ENCODE measurements at places on chromosomes 2 and 18.

GRCh38 chr2:62974999-62975398, 75.6 kb upstream of the OTX1 start:
- DNase-seq, result no peak

GRCh38 chr2:54402350-54402749, 53.8 kb upstream of the SPTBN1 start:
- no peak for DNase-seq

GRCh38 chr2:122737429-122738077, 982.1 kb downstream of the TSN start:
- no peak for DNase-seq

DNA sequence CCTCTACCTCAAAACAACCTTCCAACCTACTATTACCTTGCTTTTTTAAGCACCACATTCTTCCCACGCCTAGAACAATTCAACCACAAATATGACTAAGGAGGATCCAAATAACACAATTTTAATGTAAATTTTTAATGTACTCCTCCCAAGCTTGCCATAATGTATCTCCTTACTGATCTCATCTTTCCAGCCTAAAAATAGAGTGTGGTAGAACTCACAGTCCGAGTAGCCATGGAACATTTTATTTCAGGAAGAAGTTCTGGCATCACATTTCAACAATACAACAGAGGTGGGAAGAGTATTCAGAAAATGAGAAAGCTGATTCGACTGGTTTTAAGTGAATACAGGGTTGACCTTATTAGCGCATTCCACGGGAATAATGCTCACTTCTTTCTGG, 15.4 kb downstream of the FEZ2 start:
- no peak for DNase-seq

DNA sequence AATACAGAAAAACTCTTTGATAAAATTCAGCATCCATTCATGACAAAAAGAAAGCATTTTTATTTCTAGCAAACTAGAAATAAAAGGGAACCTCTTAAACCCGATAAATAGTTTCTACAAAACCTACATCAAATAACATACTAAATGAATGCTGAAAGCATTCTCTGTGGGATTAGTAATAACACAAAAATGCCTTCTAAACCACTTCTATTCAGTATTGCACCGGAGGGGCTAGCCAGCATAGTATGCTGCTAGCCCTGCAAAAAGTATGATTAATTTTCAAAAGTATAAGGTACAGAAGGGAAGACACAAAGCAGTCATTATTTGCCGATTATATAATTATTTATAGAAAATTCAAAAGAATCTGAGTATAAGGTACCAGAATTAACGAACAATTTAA, 145.2 kb downstream of the DTNB start:
- DNase-seq, result no peak

DNA sequence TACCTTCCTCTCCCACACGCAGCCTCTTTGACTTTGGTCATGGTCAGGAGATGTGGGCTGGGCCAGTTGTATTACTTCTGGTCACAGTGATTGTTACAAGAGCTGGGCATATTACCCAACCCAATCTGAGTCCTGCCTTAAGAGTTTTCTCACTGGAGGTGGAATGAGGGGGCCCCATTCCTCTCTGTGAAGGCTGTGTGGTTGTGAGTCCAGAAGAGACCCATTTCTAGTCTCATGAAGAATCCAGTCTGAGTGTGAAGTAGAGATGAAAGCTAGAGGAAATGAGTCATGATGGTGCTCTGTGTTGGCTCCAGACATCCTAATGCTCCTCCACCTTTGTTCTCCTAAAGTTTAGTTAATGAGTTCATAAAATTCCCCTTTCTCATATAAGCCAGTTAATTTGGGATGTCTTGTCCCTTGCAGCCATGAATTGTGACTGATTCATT, 50.8 kb upstream of the RASGRP3 start:
- no peak for DNase-seq

DNA sequence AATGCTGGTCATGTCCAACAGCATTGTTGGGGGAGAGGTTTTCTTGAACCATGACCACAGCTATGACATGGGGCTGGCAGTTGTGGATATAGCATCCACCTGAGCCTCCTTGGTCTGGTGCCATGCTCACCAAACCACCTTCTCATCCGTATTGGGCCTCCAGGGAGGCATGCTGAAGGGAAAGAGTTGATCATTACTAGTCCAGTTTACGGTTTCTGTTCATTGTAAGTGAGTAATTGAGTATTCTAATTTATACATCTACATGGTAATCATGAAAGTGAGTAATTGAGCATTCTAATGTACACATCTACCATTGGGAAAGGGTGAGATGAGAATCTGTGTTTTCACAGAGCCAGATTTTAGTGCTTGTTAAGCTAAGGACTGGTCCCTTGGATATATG, 6.8 kb downstream of the TMEM87B start:
- DNase-seq, result no peak

DNA sequence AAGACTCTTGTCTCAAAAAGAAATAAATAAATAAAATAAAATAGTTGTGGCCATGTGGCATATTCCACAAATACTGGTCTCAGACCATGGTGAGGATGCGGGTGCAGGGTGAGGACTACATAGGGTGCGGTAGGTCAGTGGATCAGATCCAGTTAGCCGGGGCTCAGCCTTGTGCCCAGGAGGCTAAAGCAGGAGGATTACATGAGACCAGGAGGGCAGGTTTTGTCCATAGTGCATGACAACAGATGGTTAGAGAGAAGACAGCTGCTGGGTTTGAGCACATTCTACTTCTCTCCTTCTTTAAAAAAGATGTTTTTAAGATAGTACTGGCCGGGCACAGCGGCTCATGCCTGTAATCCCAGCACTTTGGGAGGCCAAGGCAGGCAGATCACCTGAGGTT, 12.8 kb upstream of the PSD4 start:
- no peak for DNase-seq

GRCh38 chr2:239821694-239822075, 203.5 kb downstream of the NDUFA10 start:
- DNase-seq, result no peak

- no peak for DNase-seq
These were observed 229.5 kb upstream of the COPS8 start for GRCh38 chr2:236855866-236856847.

DNA sequence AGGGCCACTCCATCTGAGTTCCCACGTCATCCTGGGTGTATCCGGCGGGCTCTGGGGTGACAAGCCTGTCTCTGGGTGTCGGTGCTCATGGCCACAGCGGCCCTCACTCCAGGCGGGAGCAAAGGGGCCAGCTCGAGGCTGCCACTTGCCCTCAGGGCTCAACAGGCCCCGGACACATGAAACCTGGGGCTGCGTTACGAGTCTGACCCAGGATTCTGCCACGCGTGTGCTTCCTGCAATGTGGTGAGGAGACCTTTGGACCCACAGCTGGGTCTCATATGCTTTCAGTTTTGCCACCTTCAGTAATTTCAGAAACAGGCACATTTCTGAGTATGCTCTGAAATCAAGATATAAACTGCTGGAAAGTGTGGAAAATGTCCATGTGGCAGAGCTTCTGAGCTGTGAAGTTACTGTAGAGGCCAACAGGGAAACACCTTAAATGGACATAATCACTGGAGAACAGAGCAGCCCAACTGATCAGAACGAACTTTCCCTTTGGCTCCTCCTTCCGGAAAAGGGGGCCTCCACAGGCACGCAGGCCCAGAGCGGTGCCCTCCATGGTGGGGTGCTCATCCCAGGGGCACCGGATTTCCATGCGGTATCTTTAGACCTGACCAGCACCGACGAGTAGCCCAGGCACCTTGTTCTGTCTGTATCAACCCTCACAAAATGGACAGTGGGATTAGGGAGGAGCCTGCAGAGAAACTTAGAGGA, 14.1 kb downstream of the PER2 start:
- DNase-seq, result no peak

DNA sequence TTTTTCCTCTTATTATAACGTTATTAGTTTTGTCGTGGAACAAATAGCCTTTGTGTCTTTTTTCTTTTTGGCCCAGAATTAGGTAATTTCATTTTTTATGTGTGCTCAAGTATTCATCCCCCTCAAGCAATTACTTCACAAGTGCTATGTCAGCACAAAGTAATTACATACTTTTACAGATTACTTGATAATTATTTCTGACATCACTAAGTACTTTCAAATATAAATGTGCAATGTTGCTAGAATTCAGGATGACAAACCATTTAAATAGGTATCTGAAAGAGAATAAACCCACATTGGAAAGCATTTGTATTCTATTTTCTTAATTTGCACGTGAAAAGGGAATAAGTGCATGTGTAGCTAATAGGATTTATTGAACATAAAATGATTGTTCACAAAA, 238.2 kb downstream of the CDH7 start:
- no peak for DNase-seq

- no peak for DNase-seq
These were observed 296.6 kb upstream of the RGPD4 start for GRCh38 chr2:107530046-107530445.

DNA sequence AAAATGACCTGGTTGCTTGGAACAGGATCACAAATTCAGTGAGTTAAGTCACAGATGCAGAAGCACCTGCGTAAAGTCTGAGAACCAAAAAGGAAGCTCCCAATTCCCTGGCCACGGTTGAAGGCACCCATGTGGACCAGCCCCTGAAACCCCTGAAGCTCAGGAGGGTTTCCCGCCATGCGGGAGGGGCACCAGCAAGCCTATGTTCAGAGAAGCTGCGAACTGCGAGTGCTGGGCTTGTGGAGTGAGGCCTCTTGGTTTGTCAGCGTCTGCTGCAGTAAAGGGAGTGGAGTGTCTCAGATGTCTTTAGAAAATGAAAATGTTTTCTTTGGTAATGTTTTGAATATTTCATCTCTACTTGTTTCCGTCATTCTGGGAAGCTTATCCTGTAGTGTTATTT, 16.1 kb upstream of the ACKR3 start:
- DNase-seq, result no peak

GRCh38 chr2:65613968-65614555, 181.7 kb upstream of the SPRED2 start:
- no peak for DNase-seq

GRCh38 chr18:13372531-13372951, 154.0 kb downstream of the LDLRAD4 start:
- no peak for DNase-seq

GRCh38 chr2:73072129-73072395, 550 bp upstream of the SFXN5 start:
- DNase-seq, result no peak

- DNase-seq, result no peak
These were observed 11.5 kb downstream of the IGFBP5 start for GRCh38 chr2:216683846-216684245.

- no peak for DNase-seq
These were observed 4.7 kb downstream of the EEF1B2 start for GRCh38 chr2:206164261-206164862.

GRCh38 chr2:12970861-12971260, 254.1 kb downstream of the TRIB2 start:
- no peak for DNase-seq

- no peak for DNase-seq
These were observed 83.3 kb downstream of the CACNB4 start for GRCh38 chr2:152015552-152015951.

DNA sequence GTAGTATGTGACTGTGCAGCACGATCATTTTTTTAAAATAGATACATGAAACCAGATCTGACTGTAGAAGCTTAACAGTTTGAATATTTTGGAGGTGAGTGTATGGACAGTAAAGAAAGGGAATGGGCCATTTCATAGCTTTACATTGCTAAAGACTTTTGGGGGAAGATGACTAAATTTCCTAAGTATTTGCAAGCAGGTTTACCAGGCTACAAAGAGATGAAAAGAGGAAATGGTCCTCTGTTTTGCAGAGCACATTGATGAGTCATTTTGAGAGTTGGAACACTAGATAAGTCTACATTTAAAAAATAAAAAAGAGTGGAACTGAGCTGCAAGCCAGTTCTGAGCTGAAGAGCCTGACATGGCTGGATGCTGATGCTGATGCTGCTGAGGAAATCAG, 115.7 kb upstream of the LRATD1 start:
- DNase-seq, result no peak

- no peak for DNase-seq
These were observed 23.6 kb upstream of the RBM44 start for GRCh38 chr2:237774811-237775553.

DNA sequence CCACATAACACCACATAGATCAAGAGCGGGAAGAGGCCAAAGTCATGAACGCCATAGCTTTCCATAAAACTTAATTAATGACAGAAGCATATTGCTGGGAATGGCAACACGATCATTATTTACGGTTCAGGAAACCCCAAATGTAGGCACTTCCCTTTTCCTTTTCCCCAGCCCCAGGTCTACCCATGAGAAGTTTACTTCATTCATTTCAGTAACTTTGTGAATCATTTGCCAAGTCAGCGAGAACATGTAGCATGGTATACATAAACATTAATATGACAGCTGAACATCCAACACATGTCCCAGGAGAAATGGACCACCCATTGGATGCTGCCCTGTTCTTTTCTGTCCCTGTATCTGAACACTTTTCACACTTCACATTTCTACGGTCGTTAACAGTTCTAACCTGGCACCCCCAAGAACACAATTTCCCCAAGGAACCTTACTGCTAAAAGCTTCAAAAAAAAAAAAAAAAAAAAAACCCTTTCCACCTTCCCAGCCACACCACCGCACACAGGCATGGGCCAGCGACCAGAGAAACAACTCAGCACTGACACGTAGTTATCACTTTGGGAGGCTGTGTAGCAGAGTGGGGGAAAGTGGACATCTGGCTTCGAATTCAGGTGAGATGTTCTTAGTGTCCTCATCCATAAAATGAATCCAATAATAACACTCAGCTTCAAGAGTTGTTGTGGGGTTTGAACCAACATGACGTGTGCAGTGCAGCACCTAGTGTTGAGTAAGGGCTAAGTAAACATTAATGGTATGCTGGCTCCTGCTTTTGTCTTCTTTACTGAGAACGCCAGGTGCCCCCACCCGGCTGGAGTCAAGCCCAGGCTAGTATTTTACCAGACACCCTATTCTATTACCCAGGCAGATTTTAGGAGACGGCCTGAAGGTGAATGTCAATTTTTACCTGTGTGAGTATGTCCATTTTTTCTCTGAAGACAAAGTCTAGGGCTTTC, 371.5 kb downstream of the LNPK start:
- DNase-seq, result no peak

GRCh38 chr2:240958366-240959213, 39.8 kb upstream of the SNED1 start:
- DNase-seq, result no peak

DNA sequence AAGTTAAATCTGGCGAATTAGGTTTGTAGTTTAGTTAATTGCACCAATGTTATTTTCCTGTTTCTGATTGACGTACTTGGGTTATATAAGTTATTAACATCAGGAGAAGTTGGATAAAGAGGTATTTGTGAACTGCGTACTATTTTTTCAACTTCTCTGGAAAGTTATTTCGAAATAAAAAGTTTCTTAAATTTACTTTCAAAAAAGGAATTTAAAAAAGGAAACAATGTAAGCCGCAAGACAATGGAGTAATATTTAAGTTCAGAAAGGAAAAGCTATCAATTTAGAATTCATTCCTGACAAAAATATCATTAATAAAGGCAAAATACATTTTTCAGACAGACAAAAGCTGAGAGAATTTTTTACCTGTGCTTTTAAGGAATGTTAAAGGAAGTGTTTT, 47.7 kb downstream of the RAB10 start:
- no peak for DNase-seq

- DNase-seq, result no peak
These were observed 82.2 kb upstream of the SETBP1 start for GRCh38 chr18:44598514-44598913.

- no peak for DNase-seq
These were observed 17.6 kb upstream of the MAP4K4 start for GRCh38 chr2:101679801-101680487.
